Transverse colon (tissue), 4 donors: ENCODE measurements at places on chromosomes 2 and 18. TPM values are rescaled to one million over a fixed set of nuclear protein-coding genes. Genes with fewer than 3 reads are reported as not detected.

GRCh38 chr2:28993206-28993960 lies 12.3 kb downstream of the TOGARAM2 start:
- no peak overlapping the region for H3K27ac ChIP-seq
- H3K36me3 ChIP-seq: no peaks in the 10 kb centered on the region
- no peak overlapping the region for H3K4me3 ChIP-seq
- DNase-seq: peak; percentile 75
- H3K4me1 ChIP-seq: peaks cover 17% of the 10 kb centered on the region

- H3K27me3 ChIP-seq: no peaks in the 10 kb centered on the region
- H3K27ac ChIP-seq: no peak overlapping the region
- H3K36me3 ChIP-seq: no peaks in the 10 kb centered on the region
- H3K4me1 ChIP-seq: no peaks in the 10 kb centered on the region
Observed at GRCh38 chr2:7116511-7116910, 199.3 kb downstream of the RNF144A start.

GRCh38 chr2:161946489-161947107 lies 127.4 kb downstream of the DPP4 start:
- DNase-seq: no peak
- H3K4me1 ChIP-seq: peaks cover 10% of the 10 kb centered on the region
- H3K27me3 ChIP-seq: no peaks in the 10 kb centered on the region
- no peaks in the 10 kb centered on the region for H3K36me3 ChIP-seq
- H3K27ac ChIP-seq: no peak overlapping the region

DNA sequence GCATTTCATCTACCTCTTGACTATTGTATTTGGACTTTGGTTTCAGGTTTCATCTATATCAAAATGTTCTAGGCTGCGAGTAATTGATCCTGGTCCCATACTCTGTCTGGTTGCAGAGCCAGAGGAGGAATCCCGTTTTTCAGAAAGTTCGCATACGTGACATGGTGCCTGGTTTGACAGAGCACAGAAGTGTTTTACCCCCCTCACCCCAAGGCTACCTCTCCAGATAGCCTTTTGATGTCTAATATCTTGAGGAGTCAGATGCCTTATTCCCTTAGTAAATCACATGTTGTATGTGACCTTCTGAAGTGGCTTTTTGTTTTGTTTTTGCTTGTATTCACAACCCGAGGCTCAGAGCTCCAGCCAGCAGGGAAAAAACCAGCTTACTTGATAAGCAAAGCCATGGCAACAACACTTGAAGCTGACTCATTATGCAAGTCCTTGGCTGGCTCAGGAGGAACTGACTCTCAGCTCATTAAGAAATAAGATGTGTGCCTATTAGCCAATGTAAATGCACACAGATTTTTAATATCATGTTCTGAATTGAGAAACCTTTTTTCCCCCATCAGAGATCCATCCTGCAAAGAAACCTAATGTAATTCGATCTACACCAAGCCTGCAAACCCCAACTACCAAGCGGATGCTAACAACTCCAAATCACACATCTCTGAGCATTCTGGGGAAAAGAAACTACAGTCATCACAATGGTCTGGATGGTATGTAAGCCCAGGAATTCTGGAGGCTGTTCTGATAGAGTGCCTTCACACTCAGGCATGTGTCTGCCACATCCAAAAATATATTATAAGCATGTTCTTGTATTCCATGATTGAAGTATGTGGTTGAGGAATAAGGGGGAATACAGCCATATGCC lies 41.4 kb downstream of the OXER1 start:
- peak; percentile 13 for DNase-seq
- H3K27me3 ChIP-seq: no peaks in the 10 kb centered on the region
- no peak overlapping the region for H3K27ac ChIP-seq

DNA sequence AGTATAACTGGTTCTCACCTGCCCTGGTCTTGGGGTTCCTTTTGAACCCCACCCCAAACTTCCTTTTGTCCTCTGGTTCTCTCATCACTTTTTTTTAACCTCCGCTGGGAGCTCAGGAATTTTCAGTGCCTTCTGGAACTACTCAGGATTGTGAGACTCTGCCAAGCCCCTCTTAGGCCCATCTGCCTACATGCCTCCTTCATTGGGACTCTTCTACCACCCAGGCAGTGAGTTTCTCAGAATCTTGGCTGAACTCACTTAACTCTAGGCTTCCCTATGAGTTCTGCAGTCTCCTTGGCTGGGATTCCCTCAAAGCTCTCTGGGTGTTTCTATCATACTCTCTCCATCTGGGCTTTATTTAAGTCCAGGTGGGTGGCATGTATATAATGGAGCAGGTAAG lies 86.3 kb downstream of the MDH1 start:
- no peaks in the 10 kb centered on the region for H3K36me3 ChIP-seq
- no peak overlapping the region for H3K27ac ChIP-seq

DNA sequence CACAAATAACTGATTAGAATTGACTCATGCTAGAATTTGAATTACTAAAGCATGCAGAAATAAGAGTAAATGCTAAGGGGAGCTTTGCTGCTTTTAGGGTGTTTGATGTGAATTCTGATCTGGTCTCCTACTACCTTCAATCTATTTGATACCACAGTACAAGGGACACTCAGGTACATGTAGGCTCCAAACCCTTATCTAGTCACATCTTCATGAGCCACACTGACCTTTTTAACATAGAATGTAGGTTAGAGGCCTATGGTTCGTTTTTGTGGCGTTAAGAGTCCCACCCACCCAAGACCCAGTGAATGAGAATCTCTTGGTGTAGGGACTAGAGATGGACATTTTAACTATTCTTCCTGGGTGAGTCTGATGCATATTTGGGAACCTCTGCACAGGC lies 65.7 kb downstream of the PLCL1 start:
- H3K27me3 ChIP-seq: no peaks in the 10 kb centered on the region
- H3K27ac ChIP-seq: no peak overlapping the region
- H3K4me3 ChIP-seq: no peak overlapping the region
- no peaks in the 10 kb centered on the region for H3K4me1 ChIP-seq
- DNase-seq: no peak

The TXNDC2 gene
- 0.27 TPM for total RNA-seq

The ASXL3 gene
- total RNA-seq: 0.75 TPM
